ENCODE measurements at places on chromosomes 5 and 9.

DNA sequence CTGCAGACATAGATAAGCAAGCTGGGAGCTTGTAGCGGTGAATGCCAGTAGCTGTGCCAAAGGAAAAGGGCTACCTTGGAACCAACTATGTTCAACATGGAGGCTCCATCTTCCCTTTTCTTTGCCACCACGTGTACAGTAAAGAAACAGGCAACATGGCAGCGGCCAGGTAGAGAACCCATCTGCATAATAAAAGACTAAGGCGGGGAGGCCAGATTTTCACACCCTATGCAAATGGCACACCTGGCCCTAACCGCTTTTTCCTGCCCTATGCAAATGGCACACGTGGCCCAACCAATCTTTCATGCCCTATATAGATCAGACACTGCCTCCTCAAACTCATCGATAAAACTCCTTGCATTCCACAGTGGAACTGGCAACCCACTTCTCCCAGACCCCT lies 477.5 kb upstream of the EDIL3 start:
- no peak for DNase-seq

GRCh38 chr9:127395497-127396252 lies 1.3 kb upstream of the SLC2A8 start:
- DNase-seq, result no peak

- no peak for DNase-seq
These were observed 54.0 kb downstream of the PCA3 start for GRCh38 chr9:76818271-76818670.

DNA sequence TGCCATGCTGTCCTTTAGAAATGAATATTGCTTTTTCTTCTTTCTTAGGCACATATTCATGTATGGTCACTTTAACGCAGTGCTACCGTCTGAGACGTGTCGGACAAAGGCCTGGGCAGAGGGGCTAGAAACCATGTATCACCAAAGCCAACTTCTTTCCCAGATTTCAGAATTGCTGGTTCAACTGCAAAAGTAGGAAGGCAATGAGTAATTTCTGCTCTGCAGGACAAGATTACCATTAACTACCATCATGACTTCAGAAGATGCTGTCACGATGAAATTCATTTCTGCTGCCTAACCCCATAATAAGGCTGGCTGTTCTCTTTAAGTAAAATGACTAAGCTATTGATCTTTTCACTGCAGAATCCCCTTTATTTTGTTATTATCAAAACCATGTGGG lies 306.7 kb downstream of the PDE4D start:
- no peak for DNase-seq

- no peak for DNase-seq
These were observed 373 bp downstream of the FBXW5 start for GRCh38 chr9:136944212-136944518.

DNA sequence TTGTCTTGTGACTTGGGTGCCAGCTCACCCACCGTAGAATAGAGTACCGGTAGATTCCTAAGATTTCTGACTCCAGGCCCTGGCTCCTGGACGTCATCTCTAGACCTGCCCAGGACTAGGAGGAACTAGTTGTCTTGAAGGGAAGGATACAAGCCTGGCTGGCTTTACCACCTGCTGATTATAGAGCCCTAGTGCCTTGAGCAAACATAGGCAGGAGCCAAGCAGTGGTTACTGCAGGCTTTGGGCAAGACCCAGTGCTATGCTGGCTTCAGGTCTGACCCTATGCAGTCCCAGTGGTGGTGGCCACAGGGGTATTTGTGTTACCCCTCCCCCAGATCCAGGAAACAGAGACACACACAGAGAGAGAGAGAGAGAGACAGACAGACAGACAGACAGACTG lies 606.2 kb downstream of the PDE4D start:
- DNase-seq, result no peak

GRCh38 chr9:96497117-96497399 lies 47.1 kb downstream of the HABP4 start:
- DNase-seq, result no peak

All from CD4-positive, alpha-beta T cell treated with Interleukin-2 at 100 ng/mL for 4 hours (primary cell).